ENCODE measurements at places on chromosomes 12 and 14.

GRCh38 chr14:100149851-100150611, 9.4 kb downstream of the DEGS2 start:
- no peak for DNase-seq

DNA sequence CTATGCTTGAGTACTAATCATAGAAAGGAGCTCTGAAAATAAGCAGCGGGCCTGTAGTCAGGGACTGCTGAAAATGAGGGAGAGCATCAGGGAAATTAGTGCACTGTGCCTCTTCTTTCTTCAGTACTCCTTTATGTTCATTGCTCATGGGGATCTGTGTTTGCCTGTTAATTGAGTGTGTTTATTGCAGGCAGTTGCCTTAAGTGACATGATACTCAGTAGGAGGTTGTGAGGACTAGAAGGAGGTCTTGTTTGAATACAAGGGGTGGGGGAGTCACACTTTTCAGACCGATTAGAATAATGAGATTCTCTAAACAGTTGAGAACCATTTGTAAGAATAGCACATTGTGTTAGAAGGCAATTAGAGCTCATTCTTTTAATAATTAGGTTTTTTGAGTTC, 102.6 kb upstream of the SLCO1C1 start:
- no peak for DNase-seq

DNA sequence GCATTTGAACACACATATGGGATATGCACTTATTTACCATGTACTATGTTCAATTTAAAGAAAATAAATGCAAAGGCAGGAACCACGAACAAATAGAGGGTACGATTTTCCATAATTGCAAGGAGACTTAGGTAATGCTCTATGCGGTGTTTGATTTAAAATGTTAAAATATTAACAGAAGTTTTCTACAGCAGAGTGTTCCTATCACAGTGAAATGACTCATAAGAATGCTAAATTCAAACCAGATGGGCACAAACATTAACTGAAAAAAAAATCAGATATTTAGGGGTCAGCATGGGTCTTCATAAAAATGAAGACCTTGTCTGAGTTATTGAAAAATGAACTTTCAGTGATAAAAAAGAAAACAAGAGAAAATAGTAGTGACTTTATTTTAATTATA, 65.4 kb downstream of the LLPH start:
- DNase-seq, result peak; percentile 18

DNA sequence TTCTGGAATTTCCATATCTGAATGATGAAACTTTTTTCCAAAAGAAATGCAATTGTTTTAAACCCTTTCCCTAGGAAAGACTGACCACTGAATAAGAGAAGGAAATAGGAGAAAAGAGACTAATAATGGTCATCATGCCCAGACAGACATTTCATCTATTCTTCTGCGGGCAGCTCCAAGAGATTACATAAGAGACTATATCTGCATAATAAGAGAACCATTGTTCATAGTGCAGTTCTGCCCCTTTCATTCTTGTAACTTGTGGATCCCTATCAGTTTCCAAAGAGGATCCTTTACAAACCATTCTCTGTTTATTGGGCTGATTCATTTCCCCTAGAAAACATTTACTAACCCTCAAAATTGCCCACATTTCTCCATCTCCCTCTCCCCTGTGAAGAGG, 197.8 kb downstream of the FSCB start:
- peak; percentile 4 for DNase-seq

- DNase-seq, result no peak
Measured at GRCh38 chr12:75974323-75975187, 57.0 kb downstream of the PHLDA1 start.

- DNase-seq, result no peak
Measured at GRCh38 chr14:55724736-55725135, 144.7 kb downstream of the KTN1 start.

GRCh38 chr12:55797068-55797467, 20.5 kb downstream of the SARNP start:
- peak; percentile 54 for DNase-seq

DNA sequence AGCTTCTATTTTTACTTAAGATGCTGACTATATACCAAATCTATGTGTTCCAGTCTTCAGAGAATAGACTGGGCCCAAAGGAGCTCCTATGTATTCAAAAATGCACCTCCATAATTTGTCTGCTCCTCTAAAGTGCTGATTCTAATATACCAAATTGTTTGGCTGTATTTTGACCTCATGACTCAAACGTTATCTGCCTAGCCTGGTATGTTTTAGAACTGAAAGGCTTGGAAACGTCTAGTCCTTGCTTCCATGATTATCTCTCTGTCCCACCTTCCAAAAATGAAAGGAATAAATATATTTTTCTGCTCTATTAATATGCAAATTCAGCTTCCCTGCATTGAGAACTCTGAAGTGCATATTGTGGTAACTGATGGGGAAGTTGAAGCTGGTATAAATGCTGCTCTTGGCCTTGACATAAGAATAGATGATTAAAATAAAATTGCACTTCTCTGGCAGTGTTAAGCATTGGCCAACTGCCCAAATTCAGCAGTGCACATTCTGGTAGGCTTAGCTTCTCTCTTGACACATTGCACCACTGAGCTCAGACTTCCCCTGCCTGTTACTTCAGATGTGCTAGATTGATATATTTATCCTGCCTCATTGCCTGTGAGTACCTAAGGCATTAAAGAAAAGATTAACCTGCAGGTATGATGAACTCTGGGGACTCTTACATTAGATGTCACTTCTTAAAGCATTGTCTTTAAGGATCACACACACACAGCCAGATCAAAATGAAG, 882.3 kb downstream of the RPS29 start:
- DNase-seq, result no peak

GRCh38 chr12:82648259-82648909, 38.3 kb upstream of the TMTC2 start:
- DNase-seq, result no peak

DNA sequence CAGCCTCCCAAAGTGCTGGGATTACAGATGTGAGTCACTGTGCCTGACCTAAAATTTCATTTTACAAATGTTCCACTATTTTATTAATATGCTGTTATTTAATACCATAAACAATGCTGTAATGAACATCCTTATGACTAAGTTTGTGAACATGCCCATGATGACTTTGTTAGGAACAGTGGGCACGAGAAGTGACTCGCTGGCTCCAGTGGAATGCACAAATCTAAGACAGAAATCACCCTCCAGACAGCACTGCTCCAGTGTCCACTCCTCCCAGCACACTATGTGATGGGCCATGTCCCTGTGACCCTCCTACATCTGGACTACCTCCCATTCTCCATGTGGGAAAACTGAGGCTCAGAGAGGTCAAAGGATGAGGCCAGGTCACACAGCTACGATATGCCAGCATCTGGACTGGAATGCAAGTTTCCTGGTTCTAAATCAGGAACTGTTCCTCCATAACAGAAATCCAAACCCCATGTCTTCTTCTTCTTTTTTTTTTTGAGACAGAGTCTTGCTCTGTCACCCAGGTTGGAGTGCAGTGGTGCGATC, 57.9 kb downstream of the GPR68 start:
- peak; percentile 4 for DNase-seq

DNA sequence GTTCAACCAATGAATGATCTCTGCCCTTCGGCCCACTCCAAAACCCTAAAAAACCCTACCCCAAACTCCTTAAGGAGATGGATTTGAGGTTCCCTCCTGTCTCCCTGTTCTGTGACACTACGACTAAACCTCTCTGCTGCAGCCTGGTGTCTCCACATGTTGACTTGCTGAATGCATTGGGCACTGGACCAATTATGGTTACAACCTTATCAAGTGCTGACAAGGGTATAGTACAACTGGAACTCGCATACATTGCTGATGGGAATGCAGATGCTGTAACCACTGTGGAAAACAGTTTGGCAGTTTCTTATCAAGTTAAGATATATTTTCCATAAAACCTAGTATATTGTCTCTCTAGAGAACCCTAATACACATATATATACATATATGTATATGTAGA, 6.3 kb upstream of the DICER1 start:
- DNase-seq, result no peak

- DNase-seq, result peak; percentile 68
Measured at GRCh38 chr14:62691647-62692489, 353.4 kb downstream of the KCNH5 start.

DNA sequence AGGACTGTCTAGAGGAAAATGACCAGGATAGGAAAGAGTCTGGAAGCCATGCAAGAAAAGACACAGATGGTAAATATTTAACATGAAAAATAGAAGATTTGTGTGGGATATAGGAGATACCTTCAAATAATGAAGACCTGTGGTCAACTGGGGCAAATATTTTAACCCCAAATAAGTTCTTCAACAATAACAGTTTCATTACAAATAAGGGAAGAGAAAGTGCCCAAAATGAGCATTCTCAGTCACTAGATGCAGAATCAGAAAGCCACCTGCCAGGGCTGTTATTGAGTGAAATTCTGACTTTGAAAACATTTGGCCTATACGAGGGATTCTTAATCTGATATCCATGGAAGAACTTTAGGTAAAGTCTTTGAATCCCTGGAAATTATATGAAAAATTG, 231.2 kb upstream of the PLEKHG7 start:
- DNase-seq, result no peak

- DNase-seq, result peak; percentile 99
Measured at GRCh38 chr12:6336079-6336888, 5.6 kb downstream of the TNFRSF1A start.

DNA sequence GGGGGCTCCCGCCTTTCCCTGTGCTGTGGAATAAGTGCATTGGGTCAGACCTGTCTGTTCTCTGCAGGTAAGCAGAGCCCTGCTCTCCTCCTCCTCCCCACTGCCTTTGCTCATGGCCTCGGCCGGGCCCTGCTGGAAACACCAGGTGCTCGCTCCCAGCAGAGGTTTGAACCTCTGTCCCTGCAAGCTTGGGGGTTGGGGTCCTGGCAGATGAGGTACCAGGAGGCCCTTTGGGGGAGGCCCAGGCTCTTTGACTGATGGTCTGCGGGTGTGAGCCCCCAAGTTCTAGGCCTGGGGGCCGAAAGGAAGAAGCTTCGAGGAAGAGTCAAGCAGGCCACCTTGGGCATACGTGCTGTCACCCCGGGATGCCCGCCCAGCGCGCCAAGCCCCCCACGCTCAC, 22.1 kb upstream of the CEP170B start:
- DNase-seq, result no peak

DNA sequence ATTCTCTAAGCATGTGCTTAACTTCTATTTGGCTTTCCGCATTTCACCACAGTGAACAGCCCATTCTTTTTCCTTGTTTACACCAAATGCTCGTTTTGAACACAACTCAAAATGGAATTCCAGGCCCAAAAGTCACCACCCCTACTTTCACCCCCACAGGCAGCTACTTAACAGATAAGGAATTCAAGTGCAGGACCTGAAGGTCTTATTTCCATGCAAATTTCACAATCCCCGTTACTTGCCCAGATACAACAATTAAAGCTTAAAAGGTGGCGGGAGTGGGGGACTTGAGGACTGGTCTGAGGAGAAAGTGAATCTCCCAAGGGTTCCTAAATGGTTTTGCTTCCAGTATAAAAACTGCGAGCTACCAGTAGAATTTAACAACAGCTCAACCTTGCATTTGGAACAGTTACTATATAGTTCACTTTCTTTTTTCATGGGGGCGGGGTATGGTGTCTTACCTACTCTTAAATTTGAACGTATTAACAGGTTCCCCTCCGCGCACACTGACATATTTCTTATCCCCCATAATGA, 3.7 kb downstream of the USP44 start:
- peak; percentile 36 for DNase-seq

- peak; percentile 72 for DNase-seq
Measured at GRCh38 chr14:45891417-45892080, 638.5 kb upstream of the MIS18BP1 start.

DNA sequence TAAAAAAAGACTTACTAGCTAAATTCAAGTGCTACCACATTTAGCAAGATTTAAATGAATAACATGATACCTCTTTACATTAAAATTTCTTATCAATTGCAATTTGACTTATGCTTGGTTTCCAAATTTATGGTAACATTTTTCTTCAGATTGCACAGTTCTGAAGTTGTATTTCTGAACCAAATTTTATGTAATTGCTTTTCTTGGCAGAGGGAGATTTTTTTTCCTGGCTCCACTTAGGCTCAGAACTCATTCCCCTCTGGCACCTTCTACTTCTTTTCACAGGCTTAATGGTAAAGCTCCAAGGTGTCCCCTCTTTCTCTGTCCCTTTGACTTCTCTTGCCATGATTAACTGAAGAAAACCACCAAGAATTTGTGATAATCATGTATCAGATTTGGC, 99.8 kb upstream of the TMTC1 start:
- no peak for DNase-seq

DNA sequence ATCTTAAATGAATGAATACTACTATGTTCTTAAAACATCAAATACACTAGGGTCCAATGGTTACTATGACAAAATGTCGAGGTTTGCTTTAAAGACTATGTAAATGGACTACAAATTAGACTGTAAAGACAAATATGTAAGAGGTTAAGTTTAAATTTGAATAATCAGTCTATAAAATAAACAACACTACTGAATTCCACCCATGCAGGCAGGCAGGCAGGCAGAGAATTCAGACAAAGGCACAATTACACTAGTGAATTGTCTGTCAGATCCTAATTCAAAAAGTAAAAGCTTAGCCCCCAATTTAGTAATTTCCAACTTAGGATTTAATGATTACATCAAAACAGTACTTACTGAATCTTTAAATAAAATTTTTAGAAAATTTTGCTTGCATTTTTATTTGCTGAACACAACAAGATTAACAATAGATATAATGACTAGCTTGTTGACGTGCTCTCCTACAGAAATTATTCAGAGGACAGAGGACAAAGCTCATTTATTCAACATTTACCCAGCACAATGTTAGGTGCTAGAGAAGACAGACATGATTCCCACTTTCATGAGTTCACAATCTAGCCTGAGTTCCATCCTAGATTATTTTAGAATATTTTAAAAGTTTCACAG, 97.4 kb downstream of the CDK17 start:
- DNase-seq, result no peak

- DNase-seq, result no peak
Measured at GRCh38 chr12:62211510-62211909, 48.7 kb upstream of the USP15 start.

GRCh38 chr12:104285740-104286515, 17.6 kb upstream of the EID3 start:
- no peak for DNase-seq

DNA sequence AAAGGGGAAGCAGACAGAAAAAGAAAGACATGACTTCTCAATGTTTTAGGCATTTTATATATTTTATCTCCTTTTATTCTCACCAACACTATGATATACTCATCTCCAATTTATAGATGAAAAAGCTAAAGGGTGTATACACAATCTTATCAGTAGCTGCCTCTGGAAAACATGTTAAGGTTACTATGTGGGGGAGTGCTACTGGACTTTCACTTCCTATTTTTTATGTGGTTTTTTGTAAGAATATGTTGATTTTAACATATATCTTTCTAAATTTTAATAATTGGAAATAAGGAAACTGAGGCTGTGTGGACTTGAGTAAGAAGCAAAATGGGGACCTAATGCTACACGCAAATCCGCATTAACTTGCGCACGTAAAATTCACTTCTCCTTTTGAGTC, 99.6 kb upstream of the PDE3A start:
- DNase-seq, result no peak

DNA sequence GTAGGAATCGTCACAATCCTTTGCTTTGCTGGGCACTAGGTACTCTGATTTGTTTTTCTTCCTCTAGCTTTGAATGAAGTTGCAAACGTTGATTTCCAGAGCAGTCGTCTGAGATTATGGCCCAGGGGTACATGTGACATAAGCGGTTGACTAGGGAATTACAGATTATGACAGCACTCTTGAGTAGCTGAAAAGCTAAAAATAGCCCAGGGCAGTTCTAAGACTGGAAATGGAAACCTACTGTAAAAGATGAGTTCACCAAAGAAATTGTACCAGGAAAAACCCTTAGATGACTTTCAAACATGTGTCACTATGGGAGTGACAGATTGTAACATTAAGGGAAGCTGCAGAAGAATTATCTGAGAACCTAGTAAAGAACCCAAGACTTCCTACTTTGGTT, 108.5 kb downstream of the ANO6 start:
- DNase-seq, result no peak

- peak; percentile 47 for DNase-seq
Measured at GRCh38 chr14:95328729-95329503, 9.2 kb upstream of the CLMN start.

Measured in renal cortical epithelial cell (primary cell).